GM23248 (cell line): ENCODE measurements at places on chromosomes 11 and 22.

DNA sequence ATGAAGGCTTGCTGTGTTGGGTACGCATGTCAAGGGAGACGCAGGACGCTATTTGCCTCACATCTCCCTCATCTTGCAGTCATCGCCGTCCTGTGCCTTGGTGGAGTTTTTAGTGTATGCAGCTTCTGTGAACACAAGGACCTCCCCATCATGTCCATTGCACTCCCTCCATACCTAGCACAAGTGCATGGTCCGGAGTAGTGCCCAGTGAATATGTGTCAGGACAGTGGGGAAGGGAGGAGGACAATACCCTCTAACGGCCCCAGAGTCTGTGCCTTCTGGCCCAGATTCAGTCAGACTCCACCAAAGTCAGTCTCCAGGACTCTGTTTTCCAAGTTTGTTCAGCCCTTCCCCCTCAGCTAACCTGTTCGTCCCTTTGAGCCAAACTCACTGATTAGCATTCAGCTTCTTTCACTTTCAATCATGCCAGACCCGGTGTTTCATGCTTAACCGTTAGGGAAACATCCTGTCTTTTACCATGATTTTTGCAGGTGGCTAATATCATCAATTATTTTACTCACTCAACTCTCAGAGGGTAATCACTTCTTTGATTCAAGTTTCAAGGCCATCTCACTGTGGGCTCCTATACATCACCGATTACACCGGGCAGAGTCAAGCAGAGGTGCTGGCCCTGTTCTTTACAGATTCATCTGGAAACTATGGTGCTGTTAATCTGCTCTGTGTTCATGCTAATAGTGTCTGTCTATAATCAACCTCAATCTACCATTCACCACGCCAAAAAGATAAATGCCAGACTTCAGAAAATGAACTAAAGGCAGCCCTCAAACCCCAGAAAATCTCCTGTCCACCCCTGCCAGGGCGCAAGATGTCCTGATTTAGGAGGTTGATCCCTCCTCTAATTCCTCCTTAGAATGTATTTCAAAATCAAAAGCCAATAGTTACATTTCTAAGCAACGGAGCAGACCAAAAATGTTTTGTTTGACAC is 156.5 kb downstream of the RRAS2 start:
- DNase-seq = no peak

- peak; percentile 79 for DNase-seq
Observed at GRCh38 chr22:30245985-30246813, at the start of gene LIF. Gene LIF (minus strand): TSS chr22:30246759. CDS start chr22:30246695, 64 bp downstream.

DNA sequence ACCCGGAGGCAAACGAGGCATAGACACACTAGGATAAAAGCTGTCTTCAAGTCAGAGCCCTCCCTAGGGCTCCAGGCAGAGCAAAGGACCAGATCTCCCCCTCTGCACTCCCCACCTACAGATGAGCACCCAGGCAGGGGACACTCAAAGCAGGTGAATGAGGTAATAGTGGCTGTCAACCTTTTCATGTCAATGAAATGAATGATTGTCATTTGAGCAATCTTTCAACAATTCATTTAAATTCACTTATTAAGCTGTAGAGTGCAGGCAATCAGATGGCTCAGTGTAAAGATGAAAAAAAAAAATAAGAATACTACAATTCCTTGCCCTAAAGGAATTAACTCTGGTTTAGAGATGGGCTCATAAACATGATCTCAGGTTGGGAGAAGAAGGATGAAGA is 427.8 kb upstream of the ISX start:
- no peak for DNase-seq

DNA sequence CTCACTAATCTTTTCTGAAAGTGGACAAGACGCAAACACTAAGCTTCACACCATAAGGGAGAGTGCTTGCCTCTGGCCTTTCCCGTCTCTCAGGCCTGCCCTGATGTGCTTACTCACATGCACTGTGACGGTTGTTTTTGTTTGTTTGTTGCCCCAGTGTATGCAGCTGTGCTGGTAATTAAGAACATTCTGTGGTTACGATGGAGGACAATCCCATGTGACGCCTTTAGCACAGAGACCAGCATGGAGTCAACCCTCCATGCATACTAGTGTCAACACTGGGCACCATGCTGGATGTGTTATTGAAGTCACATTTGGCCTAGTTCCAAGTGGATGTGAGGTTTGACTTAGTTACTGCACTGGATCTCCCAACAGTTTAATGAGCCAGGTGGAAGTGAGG is 27.8 kb upstream of the CDON start:
- DNase-seq = no peak

GRCh38 chr11:77276271-77276670 is 25.2 kb downstream of the GDPD4 start:
- no peak for DNase-seq
